ENCODE measurements at places on chromosomes 7 and 10. TPM values are rescaled to one million over a fixed set of nuclear protein-coding genes. Genes with fewer than 3 reads are reported as not detected.

DNA sequence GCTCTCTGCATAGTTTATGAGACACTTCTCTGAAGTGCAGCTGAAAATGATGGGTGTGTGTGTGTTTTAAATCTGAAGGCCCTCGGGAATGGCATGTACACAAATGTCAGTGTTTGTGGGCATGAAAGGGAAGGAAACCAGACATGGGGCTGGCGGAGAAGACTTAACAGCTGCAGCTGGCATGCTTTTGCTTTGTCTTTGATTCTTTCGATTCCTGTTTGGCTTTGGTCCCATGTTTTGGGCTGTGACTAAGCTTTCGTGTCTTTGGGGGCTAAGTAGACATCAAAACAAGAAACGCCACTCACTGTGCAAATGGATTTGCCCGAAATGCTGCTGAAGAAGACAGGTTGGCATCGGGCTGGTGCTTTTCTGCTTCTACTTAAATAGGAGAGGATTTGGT is 179.3 kb downstream of the PFKFB3 start:
- H3K27me3 ChIP-seq = no peaks in the 10 kb centered on the region
- H3K36me3 ChIP-seq = peaks cover 58% of the 10 kb centered on the region
- peak overlapping the region; percentile 80 for H3K27ac ChIP-seq
- DNase-seq = no peak
- peak overlapping the region; percentile 79 for H3K4me3 ChIP-seq

DNA sequence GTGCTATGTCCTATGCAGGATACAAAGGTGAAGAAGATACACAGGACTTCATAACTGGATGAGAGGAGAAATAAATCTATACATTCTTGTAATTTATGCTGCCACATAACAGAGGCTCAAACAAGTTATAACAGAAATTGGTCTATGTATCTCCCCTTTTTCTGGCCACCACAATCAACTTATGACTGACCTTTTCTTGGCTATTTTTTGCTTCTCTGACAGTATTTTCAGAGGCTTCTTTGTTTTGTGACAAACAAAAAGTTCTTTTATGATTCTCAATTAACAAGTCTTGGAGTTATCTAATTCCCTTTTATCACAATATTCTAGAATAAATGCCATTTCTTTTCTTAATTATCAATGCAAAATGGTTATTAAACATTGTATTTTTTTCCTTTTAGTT is 953.0 kb upstream of the ZWINT start:
- no peaks in the 10 kb centered on the region for H3K36me3 ChIP-seq
- H3K4me3 ChIP-seq = no peak overlapping the region
- H3K4me1 ChIP-seq = no peaks in the 10 kb centered on the region
- H3K27me3 ChIP-seq = no peaks in the 10 kb centered on the region
- H3K27ac ChIP-seq = no peak overlapping the region

DNA sequence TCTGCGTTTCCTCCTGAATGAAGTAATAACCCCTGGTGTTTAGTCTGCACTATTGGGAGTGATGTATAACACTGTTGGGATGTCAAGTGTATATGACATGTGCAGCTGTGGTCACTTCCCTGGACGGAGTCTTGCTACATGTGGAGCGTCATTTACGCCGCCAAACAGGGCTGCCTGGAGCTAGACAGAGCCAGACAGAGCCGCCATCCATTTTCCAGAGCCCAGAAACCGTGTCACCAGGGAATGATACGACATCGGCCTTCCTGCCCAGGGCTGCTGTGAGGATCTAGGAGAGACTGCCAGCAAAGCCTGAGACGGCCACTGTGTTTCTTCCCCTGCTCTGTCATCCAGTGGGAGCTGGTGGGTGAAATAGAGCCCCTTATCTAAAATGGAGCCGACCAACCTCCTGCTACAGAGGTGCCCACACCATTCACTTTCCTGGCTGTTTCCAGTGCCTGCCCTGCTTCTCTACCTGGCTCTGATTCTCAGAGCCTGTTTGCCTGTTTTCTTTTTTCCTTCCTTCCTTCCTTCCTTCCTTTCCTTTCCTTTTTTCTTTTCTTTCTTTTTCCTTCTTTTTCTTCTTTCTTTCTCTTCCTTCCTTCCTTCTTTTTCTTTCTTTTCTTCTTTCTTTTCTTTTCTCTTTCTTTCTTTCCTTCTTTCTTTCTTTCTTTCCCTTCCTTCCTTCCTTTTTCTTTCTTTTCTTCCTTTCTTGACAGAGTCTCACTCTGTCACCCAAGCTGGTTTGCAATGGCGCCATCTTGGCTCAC is 13.3 kb upstream of the FGFR2 start:
- H3K27me3 ChIP-seq = peaks cover 9% of the 10 kb centered on the region
- no peak overlapping the region for H3K4me3 ChIP-seq

DNA sequence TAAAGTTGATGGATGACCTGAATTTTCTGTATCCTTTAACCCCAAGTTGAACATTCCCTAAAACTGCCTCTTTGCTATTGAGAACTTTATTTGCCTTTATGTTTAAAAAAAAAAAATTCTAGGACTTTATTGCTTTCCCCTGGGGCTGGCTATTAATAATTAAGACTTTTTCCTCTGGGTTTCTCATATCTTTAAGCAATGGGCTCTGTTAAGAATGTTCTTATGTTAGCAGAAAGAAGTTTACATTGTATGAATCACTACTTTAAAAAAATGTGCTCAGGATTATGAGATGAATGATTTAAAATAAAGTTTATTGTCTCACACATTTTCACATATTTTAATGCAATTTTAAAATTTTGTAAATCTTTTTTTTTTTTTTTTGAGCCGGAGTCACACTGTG is 19.5 kb downstream of the TAX1BP1 start:
- DNase-seq = no peak
- no peak overlapping the region for H3K27ac ChIP-seq
- no peaks in the 10 kb centered on the region for H3K27me3 ChIP-seq
- H3K36me3 ChIP-seq = peaks cover 25% of the 10 kb centered on the region
- peaks cover 7% of the 10 kb centered on the region for H3K4me1 ChIP-seq

The TRIL gene
- not detected for total RNA-seq

GRCh38 chr7:99083733-99084132 is 60.2 kb downstream of the SMURF1 start:
- DNase-seq = no peak
- no peak overlapping the region for H3K4me3 ChIP-seq
- peaks cover 8% of the 10 kb centered on the region for H3K36me3 ChIP-seq
- peaks cover 14% of the 10 kb centered on the region for H3K4me1 ChIP-seq
- H3K27me3 ChIP-seq = no peaks in the 10 kb centered on the region
- no peak overlapping the region for H3K27ac ChIP-seq

The RADIL gene
- total RNA-seq = 0.17 TPM

GRCh38 chr10:28569506-28570159 is 36.7 kb downstream of the WAC start:
- DNase-seq = no peak
- H3K36me3 ChIP-seq = peaks cover 31% of the 10 kb centered on the region
- peak overlapping the region; percentile 24 for H3K27ac ChIP-seq
- peaks cover 29% of the 10 kb centered on the region for H3K4me1 ChIP-seq
- H3K27me3 ChIP-seq = no peaks in the 10 kb centered on the region
- no peak overlapping the region for H3K4me3 ChIP-seq

DNA sequence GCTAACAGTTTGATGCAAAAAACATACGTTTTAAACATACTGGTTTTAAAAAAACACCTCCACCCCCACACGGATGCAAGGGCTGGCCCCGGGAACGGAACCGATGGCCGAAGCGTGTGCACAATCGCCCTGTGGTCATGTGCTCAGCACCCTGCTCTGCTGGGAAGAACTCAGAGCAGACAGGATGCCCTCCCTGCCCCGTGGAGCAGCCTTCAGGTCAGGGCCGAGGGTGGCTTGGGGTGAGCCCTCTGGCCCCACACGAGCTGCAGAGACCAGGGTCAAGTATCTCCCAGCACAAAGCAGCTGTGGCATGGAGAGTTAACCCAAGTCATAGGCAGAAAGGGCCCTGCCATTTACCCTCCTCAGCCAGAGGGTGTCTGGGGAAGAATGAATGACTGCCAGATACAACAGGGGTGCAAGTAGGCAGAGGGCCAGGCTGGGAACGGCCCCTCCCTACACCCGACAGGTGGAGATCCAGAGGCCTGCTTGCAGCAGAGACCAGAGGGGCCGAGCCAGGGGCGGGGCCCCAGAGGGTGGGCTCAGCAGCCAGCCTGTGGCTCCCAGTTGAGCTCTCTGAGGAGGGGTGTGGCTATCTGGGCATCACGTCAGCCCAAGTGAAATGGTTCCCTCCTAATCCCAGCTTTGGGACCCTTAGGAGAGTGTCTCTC is 56.8 kb downstream of the ZRANB1 start:
- peak; percentile 20 for DNase-seq
- no peaks in the 10 kb centered on the region for H3K4me1 ChIP-seq
- H3K36me3 ChIP-seq = no peaks in the 10 kb centered on the region
- H3K27ac ChIP-seq = no peak overlapping the region
- H3K27me3 ChIP-seq = no peaks in the 10 kb centered on the region
- no peak overlapping the region for H3K4me3 ChIP-seq

GRCh38 chr10:17643339-17643754 is 604 bp upstream of the STAM start:
- H3K36me3 ChIP-seq = peaks cover 16% of the 10 kb centered on the region
- peak overlapping the region; percentile 99 for H3K27ac ChIP-seq
- peak overlapping the region; percentile 95 for H3K4me3 ChIP-seq
- no peaks in the 10 kb centered on the region for H3K27me3 ChIP-seq
- peak; percentile 46 for DNase-seq

DNA sequence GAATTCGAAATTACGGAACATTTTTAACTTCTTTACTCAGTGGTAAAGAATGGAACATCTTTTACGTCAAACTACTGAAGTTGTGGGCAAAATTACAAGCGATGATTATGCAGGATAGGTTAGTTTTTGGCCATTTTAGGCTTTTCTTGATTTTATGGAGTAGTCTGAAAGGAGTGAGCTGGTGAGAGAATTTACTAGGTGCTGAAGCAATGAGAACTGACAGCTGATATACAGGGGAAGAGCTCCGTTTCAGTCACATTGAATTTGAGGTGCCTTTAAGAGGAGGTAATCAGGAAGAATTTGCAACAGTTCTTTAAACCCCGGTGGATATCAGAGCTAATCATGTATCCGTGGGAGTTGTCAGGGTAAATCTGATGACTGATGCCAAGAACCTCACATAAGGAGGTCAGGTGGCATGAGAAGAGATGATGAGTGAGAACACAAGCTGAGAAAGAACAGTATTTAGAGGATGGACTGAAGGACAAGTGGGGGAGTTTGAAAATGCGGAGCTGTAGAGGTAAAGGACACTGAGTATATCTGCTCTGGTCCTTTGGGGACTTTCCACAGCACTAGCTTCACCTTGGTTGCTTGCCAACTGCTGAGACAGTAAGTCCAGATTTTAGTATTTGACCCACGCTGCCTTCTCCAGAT is 104.3 kb downstream of the AHR start:
- no peak for DNase-seq
- peak overlapping the region; percentile 87 for H3K27ac ChIP-seq
- H3K36me3 ChIP-seq = peaks cover 17% of the 10 kb centered on the region
- peak overlapping the region; percentile 54 for H3K4me3 ChIP-seq
- H3K4me1 ChIP-seq = peaks cover 35% of the 10 kb centered on the region
- H3K27me3 ChIP-seq = peaks cover 12% of the 10 kb centered on the region

DNA sequence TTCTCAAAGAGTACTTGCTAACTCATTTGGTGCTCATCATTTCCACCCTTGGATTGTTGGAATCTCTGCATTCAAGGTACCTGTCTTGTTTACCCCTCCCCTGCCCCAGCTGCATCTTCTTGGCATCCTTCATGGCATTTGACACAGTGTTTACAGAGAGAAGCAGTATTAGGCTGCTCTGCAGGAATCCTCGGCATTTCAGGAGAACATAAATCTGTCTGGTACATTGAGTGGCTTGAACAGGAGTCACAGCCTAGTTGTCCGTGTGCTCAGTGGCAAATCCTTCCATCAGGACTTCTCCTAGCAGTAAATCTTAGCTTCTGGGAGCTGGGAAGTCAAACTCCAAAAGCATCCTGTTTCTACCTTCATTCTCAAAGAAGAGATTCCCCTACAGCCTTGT is 136.8 kb upstream of the YAE1 start:
- no peaks in the 10 kb centered on the region for H3K36me3 ChIP-seq
- H3K4me1 ChIP-seq = no peaks in the 10 kb centered on the region
- peaks cover 11% of the 10 kb centered on the region for H3K27me3 ChIP-seq
- H3K4me3 ChIP-seq = no peak overlapping the region
- no peak overlapping the region for H3K27ac ChIP-seq
- no peak for DNase-seq

DNA sequence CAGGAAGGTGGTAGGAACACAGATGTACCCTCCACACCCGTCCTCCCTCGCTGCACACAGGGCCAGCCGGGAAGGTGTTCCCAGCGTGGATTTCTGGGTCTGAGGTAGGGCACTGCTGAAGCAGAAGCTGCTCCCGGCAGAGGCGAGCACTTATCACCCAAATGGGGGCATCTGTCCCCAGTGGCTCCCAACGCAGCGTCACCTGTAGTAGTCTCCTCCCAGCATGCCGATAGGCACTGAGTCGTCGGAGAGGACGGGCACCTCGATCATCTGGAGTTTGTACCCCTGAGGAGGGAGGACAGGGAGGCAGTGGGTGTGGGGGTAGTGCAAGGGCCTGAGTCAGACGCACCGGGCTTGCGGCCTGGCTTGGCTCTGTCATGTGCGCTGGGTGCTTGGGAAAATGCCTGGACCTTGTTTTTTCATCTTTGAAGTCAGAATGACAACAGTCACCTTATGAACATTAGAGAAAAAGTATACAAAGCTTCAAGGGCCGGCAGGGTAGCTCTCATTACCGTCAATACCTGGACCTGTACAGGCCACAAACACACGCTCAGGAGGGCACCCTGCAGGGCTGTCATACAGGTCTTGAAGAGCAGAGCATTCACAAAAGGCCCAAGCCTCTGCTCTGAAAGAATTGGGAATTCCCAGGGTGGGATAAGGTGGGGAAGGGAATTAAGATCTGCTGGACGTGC is 3.1 kb upstream of the PYROXD2 start:
- H3K4me3 ChIP-seq = no peak overlapping the region
- no peaks in the 10 kb centered on the region for H3K27me3 ChIP-seq
- no peak overlapping the region for H3K27ac ChIP-seq
- peaks cover 5% of the 10 kb centered on the region for H3K36me3 ChIP-seq

- no peak overlapping the region for H3K4me3 ChIP-seq
- no peaks in the 10 kb centered on the region for H3K27me3 ChIP-seq
- H3K27ac ChIP-seq = no peak overlapping the region
- no peaks in the 10 kb centered on the region for H3K36me3 ChIP-seq
- DNase-seq = no peak
Measured at GRCh38 chr7:118872568-118872967, 648.1 kb downstream of the ANKRD7 start.

- H3K27ac ChIP-seq = no peak overlapping the region
- no peak overlapping the region for H3K4me3 ChIP-seq
- no peak for DNase-seq
- H3K4me1 ChIP-seq = peaks cover 1% of the 10 kb centered on the region
- H3K27me3 ChIP-seq = peaks cover 27% of the 10 kb centered on the region
- no peaks in the 10 kb centered on the region for H3K36me3 ChIP-seq
Measured at GRCh38 chr10:28806951-28807759, 129.8 kb downstream of the BAMBI start.

DNA sequence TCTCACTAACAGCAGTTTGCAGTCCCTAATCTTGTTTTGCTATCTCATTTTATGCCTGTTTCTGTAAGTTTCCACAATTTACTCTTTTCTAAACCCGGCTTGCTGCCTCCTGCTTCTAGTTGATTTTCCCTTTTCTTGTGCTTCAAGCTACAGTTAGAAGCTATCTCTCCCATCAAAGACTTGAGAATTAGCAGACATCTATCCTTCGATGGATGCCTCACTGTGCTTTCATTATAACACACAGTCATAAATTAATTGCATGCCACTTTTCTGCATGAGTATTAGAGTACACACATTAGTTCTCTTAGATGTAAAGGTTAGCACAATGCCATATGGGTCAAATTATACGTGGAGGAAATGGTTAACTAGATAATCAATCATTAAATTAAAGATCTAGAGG is 48.7 kb downstream of the SEMA3A start:
- no peak overlapping the region for H3K4me3 ChIP-seq
- no peaks in the 10 kb centered on the region for H3K27me3 ChIP-seq
- no peaks in the 10 kb centered on the region for H3K4me1 ChIP-seq
- DNase-seq = no peak

All from activated naive CD8-positive, alpha-beta T cell treated with anti-CD3 and anti-CD28 coated beads, Interleukin-2, amount 10 ng/mL, durations not matched to agents 7 days and 5 days (primary cell).